Right atrium auricular region (tissue), 2 donors: ENCODE measurements at places on chromosomes 6 and 20. TPM values are rescaled to one million over a fixed set of nuclear protein-coding genes. Genes with fewer than 3 reads are reported as not detected.
A peak's percentile ranks its signal among the peaks of the same experiment; 100 is the strongest.

RWDD2A gene
- total RNA-seq: 4.0 TPM

DNA sequence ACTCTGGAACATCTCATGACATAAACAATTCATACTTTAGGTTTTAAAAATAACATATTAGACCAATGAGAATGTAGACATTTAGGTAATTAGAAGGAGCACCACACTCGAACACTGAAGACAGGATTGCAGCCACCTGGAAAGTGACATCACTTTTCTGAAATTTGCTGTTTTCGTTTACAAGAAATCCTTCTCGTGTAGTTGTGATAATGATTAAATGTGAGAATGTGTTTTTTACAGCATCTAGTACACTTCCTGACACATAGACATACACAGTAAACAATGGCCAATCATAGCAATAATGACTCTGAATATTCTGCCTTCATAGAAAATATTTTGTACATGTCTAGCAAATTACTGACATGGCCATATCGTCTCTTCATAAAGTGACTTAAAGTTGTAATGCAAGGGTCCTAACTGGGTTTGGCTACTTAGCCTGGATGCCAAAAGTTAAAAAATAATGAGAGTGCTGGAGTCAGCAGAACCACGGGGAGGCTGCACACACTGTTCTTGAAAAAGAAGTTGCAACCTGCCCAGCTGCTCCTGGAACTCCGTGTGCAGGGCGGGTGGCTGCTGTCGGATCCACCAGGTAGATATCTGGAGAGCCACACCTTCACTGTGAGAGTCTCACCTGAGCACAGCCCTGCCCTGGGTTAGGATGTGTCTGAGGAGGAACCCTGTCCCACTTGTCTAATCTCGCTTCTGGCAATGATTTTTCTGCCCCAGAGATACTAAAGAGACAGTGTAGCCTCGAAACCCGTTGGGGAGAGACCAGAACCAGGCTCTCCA lies 212.9 kb downstream of the QKI start:
- DNase-seq: no peak

DNA sequence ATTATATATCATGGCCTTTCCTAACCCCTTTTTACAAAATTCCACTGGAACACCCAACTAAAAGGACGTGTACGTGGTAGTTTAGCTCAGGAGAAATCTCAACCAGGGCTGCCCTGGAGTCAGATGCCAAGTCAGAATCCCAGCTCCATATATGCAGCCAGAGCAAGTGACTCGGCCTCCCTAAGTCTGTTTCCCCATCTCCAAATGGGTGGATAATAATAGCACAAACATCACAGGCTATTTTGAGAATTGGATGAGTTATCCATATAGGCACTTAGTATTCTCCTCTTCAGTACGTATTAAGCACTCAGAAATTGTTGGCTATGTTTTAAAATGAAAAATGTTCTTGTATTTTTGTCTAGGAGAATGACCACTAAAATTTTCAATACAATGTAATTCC lies 481.5 kb downstream of the CD109 start:
- no peak for DNase-seq

- peak; percentile 99 for DNase-seq
Measured at GRCh38 chr20:34875642-34876405, 588 bp upstream of the ACSS2 start.
